ENCODE measurements at places on chromosomes 2 and 18. TPM values are rescaled to one million over a fixed set of nuclear protein-coding genes. Genes with fewer than 3 reads are reported as not detected.

The IL1RL2 gene
- 4.3 TPM for total RNA-seq

The RESP18 gene
- total RNA-seq, result not detected

The DSC2 gene
- total RNA-seq, result 0.23 TPM

The SPP2 gene
- not detected for total RNA-seq

Data from smooth muscle cell of the coronary artery (primary cell).